DMS153 (cell line): ENCODE measurements at places on chromosomes 5 and 9.

DNA sequence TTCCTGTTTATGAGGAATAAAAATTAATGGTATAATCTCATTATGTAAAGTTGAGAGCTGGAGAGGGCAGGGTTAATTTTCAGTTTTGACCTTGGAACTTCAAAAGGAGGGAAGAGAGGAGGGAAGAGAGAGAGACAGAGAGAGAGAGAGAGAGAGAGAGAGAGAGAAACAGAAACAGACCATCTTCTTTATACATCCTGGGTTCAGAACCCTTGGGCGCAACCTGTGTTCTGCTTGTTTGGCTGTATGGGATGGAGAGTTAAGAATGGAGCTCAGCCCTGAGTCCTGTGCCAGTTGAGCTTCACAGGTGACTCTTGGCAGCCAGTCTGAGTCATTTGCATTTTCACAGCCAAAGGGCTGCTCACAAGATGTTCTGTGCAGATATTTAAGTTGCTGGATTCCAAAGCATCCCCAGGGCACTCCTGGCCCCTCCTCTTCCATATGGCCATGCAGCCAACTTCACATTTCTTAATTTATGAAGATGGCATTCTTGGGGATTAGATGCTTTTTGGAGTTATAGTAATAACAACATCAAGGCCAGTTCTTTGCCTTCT lies 143.5 kb downstream of the CARTPT start:
- no peak for DNase-seq

GRCh38 chr9:99866398-99866797 lies 40.1 kb upstream of the STX17 start:
- DNase-seq: no peak

- no peak for DNase-seq
Measured at GRCh38 chr5:59562756-59563389, 330.7 kb downstream of the PDE4D start.

- no peak for DNase-seq
Measured at GRCh38 chr5:108382784-108383330, 959 bp upstream of the FBXL17 start.

DNA sequence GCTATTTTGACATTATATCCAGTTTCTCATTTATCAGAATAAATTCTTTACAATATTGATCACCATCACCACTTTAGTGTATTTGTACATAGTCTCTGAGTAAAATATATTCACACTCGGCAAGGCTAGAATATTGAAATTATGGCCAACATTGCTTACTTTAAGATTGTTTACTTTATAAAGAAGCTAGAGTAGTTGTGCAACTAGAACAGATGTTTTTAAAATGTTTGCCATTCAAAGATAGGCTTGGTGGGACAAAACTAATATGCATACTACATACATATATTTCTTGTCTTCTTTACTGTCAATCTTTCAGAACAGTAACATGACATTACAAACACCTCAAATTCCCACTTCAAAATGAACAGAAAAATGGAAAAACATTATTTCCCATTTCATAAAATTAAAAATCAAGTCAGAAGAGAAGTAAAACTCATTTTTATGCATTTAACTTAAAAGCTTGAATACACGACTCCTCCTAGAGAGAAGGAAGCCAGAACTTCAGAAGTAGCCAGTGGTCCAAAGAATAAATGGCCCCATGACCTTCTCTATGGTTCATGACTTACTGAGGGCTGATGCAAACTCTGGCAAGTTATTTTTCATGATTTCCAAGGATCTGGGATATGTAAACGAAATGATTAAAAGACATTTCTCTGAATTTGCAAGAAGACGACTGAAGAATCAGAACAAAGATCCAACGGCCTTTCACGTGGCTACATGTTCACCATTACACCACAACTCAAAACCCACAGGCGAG lies 14.1 kb downstream of the MTX3 start:
- DNase-seq: no peak

DNA sequence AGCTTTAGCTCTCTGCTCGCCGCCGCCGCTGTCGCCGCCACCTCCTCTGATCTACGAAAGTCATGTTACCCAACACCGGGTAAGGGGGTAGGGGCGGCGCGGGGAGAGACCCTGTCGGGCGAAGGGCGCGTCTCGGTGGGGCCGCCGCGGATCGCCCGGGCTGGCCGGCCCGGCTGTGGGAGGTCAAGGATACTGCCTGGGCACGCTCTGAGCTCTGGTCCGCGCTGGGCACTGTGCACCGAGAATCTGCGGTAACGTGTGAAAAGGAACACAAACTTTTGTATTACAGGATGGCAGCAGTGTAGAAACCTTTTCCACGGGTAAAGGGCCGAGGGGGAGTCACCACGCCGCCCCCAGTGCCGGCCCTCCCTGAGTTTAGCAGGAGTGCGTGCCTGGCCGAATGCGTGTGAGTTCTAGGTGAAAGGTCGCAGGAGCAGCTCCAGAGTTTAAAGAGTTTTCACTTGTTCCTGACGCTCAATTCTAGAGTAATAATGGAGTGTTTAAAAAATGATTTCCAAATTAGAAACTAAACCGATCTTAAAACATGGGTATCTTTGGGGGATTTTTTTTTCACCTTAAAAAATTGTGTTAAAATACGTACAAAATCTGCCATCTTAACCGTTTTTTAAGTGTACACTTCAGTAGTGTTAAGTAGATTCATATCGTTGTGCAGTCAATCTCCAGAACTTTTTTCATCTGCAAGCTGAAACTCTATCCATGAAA lies at the start of gene HSDL2:
TSS of gene HSDL2 (plus strand) at position 7 of the 723 bp plus-strand sequence. CDS start at position 63, 56 bp downstream.
- DNase-seq: no peak

GRCh38 chr9:34380034-34380510 lies 3.4 kb upstream of the MYORG start:
- DNase-seq: no peak
